ENCODE measurements at places on chromosomes 1 and 21.

- no peak for DNase-seq
Observed at GRCh38 chr1:204664384-204664651, 21.2 kb downstream of the LRRN2 start.

- no peak for DNase-seq
Observed at GRCh38 chr1:28145728-28146127, 30.8 kb downstream of the PTAFR start.

- DNase-seq, result peak; percentile 95
Observed at GRCh38 chr1:53837924-53838653, at the start of gene NDC1. Gene NDC1 (minus strand): TSS chr1:53838296. CDS start chr1:53838261, 35 bp downstream.

- no peak for DNase-seq
Observed at GRCh38 chr1:20958430-20958829, 171.3 kb upstream of the HP1BP3 start.

GRCh38 chr21:41425954-41426675, at the start of gene MX1:
Gene MX1 (plus strand): TSS chr21:41426239. CDS start chr21:41432071, 5,832 bp downstream.
- DNase-seq, result peak; percentile 45

DNA sequence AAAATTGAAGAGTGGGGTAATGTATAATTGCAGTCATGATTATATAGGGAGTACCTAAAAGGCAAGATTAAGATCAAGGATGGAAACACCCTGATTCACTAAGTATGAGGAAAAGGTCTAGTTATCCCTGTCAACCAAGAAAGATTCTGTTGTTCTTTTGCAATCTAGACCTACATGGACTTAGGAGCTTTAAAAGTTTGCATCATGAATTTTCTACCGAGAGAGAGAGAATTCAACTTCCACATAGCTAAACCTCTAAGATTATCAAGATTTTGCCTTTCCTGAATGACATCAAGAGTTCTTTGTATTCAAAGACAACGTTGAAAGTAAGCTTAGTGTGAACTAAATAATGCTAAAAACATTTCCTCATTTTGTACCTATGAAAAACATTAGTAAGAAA, 78.8 kb upstream of the RBM34 start:
- DNase-seq, result peak; percentile 4

GRCh38 chr1:15214527-15214926, 32.5 kb upstream of the FHAD1 start:
- peak; percentile 81 for DNase-seq

Measured in fibroblast of skin of abdomen (primary cell).